ENCODE measurements at places on chromosomes 12 and 14. TPM values are rescaled to one million over a fixed set of nuclear protein-coding genes. Genes with fewer than 3 reads are reported as not detected.

HNF1A gene
- not detected for total RNA-seq

TMTC1 gene
- total RNA-seq, result 26.7 TPM

NKX2-1 gene
- not detected for total RNA-seq

CD163L1 gene
- 2.4 TPM for total RNA-seq

RTL1 gene
- total RNA-seq, result not detected

HCAR2 gene
- total RNA-seq, result not detected

RERG gene
- total RNA-seq, result 0.88 TPM

IFNG-AS1 gene
- total RNA-seq, result not detected

CLEC14A gene
- under 0.01 TPM for total RNA-seq

CCDC196 gene
- total RNA-seq, result not detected

ARHGAP9 gene
- 0.14 TPM for total RNA-seq

TAS2R10 gene
- 0.44 TPM for total RNA-seq

INHBE gene
- 0.43 TPM for total RNA-seq

RBMS2 gene
- 39.8 TPM for total RNA-seq

DCN gene
- total RNA-seq, result 1,080 TPM

ARHGEF25 gene
- total RNA-seq, result 9.8 TPM

KIF26A gene
- 0.14 TPM for total RNA-seq

SLC25A47 gene
- not detected for total RNA-seq

PARPBP gene
- total RNA-seq, result 31.2 TPM

ATP23 gene
- 0.66 TPM for total RNA-seq

ASCL1 gene
- not detected for total RNA-seq

HPD gene
- total RNA-seq, result 0.22 TPM

CEBPE gene
- total RNA-seq, result not detected

SLC39A9 gene
- total RNA-seq, result 132 TPM

RNASE1 gene
- total RNA-seq, result 0.43 TPM

KRT6B gene
- 0.29 TPM for total RNA-seq

DDX11 gene
- total RNA-seq, result 37.8 TPM

RERGL gene
- not detected for total RNA-seq

C1R gene
- 300 TPM for total RNA-seq

FGF23 gene
- total RNA-seq, result not detected

PSMB5 gene
- total RNA-seq, result 197 TPM

FOXG1 gene
- total RNA-seq, result under 0.01 TPM

FOXN4 gene
- total RNA-seq, result not detected

All from placental pericyte (primary cell).